Occipital lobe (tissue), 3 donors: ENCODE measurements at places on chromosomes 1 and 21. TPM values are rescaled to one million over a fixed set of nuclear protein-coding genes. Genes with fewer than 3 reads are reported as not detected.
A peak's percentile ranks its signal among the peaks of the same experiment; 100 is the strongest.

The FCRL1 gene
- total RNA-seq, result 0.16 TPM

The RNF223 gene
- not detected for total RNA-seq

The OR11L1 gene
- not detected for total RNA-seq

The LRRC53 gene
- total RNA-seq, result not detected

The PRXL2B gene
- total RNA-seq, result 11.9 TPM

The OLIG1 gene
- total RNA-seq, result 9.4 TPM

DNA sequence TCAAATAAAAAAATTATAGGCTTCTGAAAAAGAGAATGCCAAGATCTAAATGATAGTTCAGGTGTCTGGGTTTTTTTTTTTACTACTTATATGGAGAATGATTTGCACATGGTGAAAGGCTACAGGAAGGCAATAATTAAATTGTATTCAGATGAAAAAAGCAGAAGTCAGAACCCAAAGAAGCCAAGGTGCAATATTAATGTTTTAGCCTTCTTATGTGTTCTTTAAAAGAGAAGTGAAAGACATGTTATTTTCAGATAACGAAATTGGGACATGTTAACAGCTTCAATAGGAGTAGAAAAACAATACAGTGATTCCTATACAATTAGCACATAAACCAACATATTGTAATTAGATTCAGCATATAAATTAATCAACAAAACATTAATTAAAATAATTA, 452.9 kb upstream of the PRMT6 start:
- no peak for DNase-seq

GRCh38 chr1:96579636-96580035, 141.9 kb upstream of the PTBP2 start:
- DNase-seq, result no peak

DNA sequence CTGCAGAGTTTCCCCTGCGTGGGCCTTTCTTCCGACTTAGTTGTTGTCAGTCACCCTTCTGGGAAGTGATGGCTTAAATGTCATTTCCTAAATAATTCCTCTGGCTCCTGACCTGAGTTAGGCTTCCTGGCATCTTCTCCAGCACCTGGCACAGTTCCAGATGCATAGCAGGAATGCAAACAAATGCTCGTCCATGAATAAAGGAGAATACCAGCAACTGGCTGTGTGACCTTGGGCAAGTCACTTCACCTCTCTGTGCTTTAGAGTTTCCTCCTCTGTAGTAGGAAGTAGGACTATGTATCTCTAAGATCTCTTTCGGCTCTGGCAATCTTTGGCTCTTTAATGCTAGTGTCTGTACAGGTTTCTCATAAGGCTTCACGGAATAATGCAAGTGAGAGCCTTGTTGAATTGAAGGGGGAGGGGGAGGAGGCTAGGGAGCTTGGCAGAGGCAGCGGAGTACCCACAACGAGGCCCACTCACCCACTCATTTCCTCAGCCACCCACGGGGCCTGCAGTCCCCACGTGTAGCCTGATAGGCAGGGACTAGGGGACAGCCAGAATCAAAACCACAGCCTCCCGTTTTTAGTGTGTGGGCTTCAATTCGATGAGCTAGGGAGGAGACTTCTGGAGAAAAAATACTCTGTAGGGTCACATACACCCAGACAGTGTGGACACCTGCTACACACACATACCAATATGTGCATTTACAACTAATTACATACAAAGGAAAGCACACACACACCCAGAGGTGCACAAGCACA, 48.1 kb downstream of the TENT5C start:
- no peak for DNase-seq

- DNase-seq, result no peak
Measured at GRCh38 chr1:94921977-94922376, 4.9 kb downstream of the CNN3 start.

GRCh38 chr21:42621166-42621818, 32.1 kb upstream of the PDE9A start:
- no peak for DNase-seq

- peak; percentile 68 for DNase-seq
Measured at GRCh38 chr1:34786521-34787325, 5.7 kb downstream of the GJB3 start.

DNA sequence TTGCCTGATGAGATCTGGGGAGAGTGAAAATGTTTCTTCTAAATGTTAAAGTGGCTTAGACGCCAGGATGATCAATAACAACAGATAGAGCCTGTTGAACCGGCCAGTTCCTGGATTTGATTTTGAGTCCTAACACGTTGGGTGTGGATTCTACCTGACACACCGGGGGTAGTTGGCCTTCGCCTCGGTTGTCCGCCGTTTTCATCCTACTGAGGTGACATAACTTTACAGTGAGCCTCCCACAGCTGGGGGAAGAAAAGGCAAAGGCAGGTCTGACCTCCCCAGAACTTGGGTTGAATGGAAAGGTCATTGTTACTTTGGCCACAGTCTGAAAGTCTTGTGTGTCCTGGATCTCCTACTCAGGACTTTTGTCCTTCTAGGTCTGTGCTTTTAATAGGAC, 1.1 kb downstream of the PGD start:
- no peak for DNase-seq

DNA sequence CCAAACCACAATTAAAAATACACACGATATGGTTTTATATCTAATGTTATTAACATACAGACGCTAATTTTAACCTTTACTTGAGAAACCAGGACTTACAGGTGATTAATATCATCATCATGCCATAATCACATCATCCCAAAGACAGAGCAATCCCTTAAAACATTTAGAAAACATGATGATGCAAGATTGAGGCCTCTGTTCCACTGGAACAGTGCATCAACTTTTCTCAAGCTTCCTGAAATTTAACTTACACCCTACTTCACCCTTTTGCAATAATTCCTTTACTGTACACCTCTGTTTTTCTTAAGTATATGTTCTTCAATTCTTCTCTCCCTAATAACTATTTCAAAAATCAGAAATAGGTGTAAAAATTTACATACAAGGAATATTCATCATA, 38.1 kb downstream of the KDM5B start:
- no peak for DNase-seq

DNA sequence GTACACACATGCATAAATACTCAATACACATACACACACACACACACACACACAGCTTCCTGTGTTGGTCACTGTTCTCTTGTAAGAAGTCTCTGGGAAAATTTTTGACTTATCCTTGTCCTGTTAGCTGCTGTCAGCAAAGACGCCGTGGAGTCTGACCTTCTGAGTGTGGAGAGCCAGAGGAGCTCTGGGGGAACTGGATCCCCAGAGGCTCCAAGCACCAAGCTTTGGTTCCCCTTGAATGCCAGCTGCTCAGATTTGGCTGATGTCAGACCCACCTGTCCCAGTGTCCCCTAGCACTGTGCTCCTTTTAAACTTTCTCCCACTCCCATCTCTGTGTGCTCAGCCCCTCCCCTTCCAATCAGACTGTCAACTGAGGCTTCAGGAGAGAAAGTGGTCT, 319.1 kb downstream of the CAMTA1 start:
- DNase-seq, result no peak

DNA sequence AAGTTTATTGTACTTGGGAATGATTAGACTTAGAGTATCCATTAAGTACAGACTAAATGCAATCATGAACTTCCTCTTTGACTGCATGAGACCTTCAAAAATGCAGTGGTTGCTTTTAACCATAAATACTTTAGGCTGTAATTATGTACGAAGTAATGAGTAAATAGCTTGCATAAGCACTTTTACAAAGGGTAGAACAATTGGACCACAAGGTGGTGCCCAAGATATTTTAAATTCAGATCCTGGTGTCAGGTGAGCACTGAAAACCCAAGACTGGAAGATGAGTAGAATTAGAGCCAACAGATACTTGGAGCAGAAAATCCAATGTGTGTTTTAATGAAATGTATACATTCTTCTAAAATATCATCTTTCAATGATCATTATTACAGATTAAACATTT, 43.4 kb upstream of the RHOU start:
- no peak for DNase-seq

DNA sequence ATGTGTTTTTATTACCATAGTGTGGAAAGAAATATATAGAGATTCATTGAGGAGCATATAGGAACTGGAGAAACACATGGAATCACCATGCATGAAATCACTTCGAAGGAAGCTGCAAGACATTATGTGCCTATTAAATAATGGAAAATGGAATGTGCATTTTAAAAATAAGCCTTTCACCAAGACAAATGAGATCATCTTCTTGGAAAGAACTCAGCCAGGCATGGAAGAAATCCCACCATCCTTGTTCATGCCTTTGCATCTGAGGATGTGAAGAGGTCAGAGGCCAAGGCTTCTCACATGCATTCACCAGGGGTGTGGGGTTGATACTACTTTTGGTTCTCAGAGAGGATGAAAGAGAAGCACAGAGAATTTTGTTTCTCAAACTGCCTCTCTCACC, 50.0 kb downstream of the C1orf198 start:
- DNase-seq, result no peak

DNA sequence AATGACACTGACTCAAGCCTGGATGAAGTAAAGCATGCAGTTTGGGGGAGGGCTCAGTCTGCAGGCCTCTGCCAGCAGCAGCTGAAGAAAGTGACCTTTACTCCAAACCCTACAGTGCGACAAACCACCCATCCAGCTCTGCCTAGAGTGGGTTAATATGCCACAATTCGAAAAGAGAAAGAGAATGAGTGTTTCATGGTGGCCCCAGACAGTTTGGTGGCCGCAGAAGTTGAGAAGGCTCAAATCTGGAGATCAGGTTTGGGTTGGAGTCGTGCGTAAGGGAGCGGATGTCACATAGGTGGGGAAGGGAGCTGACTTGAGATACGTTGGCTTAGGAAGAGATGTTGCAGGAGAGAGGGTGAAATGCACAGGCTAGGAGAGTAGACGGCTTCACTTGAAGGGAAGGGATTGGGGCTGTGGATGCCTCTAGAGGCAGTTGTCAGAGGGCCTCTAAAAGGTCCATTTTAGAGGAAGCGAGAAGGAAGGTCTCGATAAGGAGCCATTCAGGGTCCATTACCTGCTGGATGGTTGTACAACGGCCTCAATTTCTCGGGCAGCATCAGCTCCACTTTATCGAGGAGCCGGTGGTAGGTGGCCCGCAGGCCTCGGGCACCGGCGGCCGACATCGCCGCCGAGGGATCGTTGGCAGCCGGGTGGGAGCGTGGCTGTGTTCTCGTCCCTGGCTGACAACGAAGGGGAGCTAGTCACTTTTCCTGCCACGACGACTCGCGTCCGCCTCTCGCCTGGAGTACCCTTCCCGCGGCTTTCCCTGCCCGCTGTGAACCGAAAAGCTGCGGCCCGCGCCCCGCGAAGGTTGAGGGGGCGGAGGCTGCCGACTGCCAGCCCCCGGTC, 1.0 kb upstream of the DCAF6 start:
- no peak for DNase-seq

DNA sequence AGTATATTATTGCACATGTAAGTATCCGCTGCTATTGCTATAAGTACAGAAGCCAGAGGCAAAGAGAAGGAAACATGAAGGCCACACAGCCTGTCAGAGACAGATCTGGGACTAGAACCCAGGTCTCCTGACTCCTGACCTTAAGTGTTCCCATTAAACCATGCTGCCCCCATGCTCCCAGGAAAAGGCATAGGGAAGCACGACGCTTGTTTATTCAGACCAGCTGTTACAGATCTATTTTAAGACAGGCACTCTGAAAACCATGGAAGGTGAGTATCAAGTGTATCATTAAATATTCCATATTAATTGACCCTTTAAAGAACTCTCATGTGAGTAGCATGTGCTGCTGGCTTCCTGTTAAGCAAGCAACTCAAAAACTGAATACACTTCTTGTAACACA, 11.4 kb downstream of the VAV3 start:
- no peak for DNase-seq

- DNase-seq, result no peak
Measured at GRCh38 chr21:29295066-29295650, 3.6 kb upstream of the BACH1 start.

DNA sequence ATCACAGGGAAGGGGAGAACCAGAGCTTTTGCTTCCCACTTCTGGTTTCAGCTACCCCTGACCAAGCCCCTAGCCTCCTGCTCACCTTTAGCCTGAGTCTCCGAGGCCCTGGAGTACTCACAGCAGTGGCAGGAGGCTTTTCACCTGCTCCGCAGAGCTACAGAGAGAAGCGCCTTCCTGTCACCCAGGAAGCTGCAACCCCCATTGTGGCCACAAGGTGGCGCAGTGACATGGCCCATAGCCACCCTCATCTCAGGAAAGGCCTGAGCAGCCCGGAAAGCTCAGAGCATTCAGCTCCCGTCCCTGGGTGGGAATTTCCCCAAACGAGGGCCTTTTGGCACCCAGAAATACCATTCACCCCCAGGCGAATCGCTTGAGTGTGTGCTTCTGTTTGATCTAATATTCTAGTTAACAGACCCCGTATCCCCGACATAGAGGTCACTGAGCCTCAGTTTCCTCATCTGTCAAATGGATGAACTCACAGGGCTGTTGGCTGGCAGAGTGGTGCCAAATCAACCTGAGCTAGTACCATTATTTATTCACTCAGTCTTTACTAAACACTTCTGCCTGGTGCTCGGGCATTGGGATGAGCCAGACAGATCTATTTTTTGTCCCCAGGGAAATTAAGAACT, 25.3 kb downstream of the A3GALT2 start:
- DNase-seq, result peak; percentile 78
